Natural killer cell treated with Interleukin-12 subunit alpha and Interleukin-12 subunit beta and Interleukin-15 and Interleukin-18, amount 100 ng/mL, for 72 hours (primary cell): ENCODE measurements at places on chromosomes 7 and 10. TPM values are rescaled to one million over a fixed set of nuclear protein-coding genes. Genes with fewer than 3 reads are reported as not detected.

The CALML3 gene
- total RNA-seq, result not detected

DNA sequence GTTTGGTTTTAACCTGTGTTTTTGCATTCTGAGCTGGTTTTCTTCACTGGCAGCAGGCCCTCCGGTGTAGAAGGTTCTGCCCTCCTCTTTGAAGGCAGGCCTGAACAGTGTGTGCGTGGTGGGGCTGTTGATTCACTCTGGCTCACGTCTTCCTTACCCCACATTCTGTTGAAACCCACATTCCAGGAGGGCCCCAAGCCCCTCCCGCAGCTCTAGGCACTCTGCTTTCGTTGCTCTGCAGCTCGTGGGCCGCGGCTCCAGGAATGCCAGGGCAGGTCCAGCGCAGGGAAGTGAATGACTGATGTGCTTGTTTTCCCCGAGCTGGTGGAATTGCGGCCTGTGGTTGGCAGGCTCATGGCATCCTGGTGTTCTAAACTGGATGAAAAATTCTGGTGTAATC lies 49.0 kb downstream of the HTRA1 start:
- H3K27me3 ChIP-seq, result no peaks in the 10 kb centered on the region
- H3K27ac ChIP-seq, result no peak overlapping the region
- H3K36me3 ChIP-seq, result no peaks in the 10 kb centered on the region
- no peaks in the 10 kb centered on the region for H3K4me1 ChIP-seq

DNA sequence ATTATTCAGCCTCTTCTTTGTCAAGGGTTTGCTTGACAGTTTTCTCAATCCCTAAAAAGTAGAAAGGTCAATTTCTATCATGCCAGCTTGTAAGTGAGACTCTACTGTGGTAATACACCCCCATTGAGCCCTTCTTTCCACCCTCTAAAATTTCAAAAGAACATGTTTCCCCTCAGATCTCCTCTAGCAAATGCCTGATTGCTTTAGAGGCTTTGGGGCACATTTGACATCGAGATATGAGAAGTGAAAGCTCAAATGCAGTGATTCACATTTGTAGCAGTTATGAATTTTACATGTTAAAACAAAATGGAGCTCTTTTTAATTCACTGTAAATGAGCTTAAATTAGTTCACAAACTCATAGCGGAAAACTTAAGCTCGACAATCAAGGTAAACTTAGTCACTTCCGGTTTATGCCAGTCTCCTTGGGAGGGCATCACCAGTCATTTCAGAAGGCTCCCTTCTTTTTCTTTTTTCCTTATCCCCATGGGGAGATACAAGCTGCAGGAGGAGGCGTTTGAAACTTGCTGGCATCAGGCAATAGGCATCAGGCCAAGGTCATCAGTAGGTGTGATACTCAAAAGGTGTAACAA lies 55.3 kb upstream of the ADO start:
- H3K27ac ChIP-seq, result peak overlapping the region; percentile 6
- no peaks in the 10 kb centered on the region for H3K36me3 ChIP-seq
- no peak for DNase-seq
- peaks cover 3% of the 10 kb centered on the region for H3K27me3 ChIP-seq
- H3K4me1 ChIP-seq, result peaks cover 12% of the 10 kb centered on the region

- H3K27ac ChIP-seq, result peak overlapping the region; percentile 95
- H3K4me1 ChIP-seq, result peaks cover 44% of the 10 kb centered on the region
- H3K4me3 ChIP-seq, result peak overlapping the region; percentile 94
- no peak for DNase-seq
These were observed 911 bp upstream of the HNRNPH3 start for GRCh38 chr10:68330852-68331454.

The RBM48 gene
- 21.0 TPM for total RNA-seq

GRCh38 chr7:96080027-96080426 lies 241.9 kb downstream of the SLC25A13 start:
- no peaks in the 10 kb centered on the region for H3K36me3 ChIP-seq
- peaks cover 9% of the 10 kb centered on the region for H3K4me1 ChIP-seq
- no peak overlapping the region for H3K27ac ChIP-seq
- H3K27me3 ChIP-seq, result peaks cover 30% of the 10 kb centered on the region
- DNase-seq, result no peak
- H3K4me3 ChIP-seq, result no peak overlapping the region

The TMEM72 gene
- total RNA-seq, result not detected

The PURB gene
- total RNA-seq, result 39.1 TPM

The CDK1 gene
- 61.1 TPM for total RNA-seq

GRCh38 chr7:18003286-18003994 lies 24.2 kb downstream of the PRPS1L1 start:
- no peak overlapping the region for H3K27ac ChIP-seq
- peaks cover 5% of the 10 kb centered on the region for H3K27me3 ChIP-seq
- H3K4me3 ChIP-seq, result no peak overlapping the region
- no peaks in the 10 kb centered on the region for H3K4me1 ChIP-seq
- H3K36me3 ChIP-seq, result peaks cover 6% of the 10 kb centered on the region

The PRSS37 gene
- total RNA-seq, result not detected

DNA sequence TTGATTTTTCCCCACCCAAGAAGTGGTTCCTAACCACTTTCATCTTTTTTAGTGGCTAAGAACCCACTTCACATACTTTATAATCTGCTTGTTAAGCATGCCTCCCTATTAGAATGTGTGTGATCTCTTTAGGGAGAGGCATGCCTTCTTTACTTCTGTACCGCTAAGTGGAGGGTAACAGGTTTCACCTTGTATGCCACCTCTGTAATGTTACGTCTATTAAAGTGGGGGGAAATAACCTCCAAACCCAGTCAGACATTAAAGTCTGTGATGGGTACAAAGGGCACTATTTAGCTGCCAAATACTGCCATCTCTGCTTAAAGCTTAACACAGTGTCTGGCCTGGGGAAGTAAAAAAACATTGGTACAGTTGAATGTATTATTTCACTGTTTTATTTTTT lies 51.9 kb downstream of the EPC1 start:
- no peaks in the 10 kb centered on the region for H3K36me3 ChIP-seq
- H3K27me3 ChIP-seq, result no peaks in the 10 kb centered on the region
- H3K4me1 ChIP-seq, result peaks cover 20% of the 10 kb centered on the region
- no peak for DNase-seq
- H3K4me3 ChIP-seq, result no peak overlapping the region

The HMX3 gene
- not detected for total RNA-seq

GRCh38 chr7:95527033-95527775 lies 41.5 kb downstream of the ASB4 start:
- H3K27ac ChIP-seq, result no peak overlapping the region
- peaks cover 16% of the 10 kb centered on the region for H3K27me3 ChIP-seq
- no peaks in the 10 kb centered on the region for H3K36me3 ChIP-seq

The TLX1 gene
- not detected for total RNA-seq

- H3K27me3 ChIP-seq, result peaks cover 9% of the 10 kb centered on the region
- H3K4me1 ChIP-seq, result peaks cover 4% of the 10 kb centered on the region
- peak overlapping the region; percentile 45 for H3K27ac ChIP-seq
- H3K4me3 ChIP-seq, result no peak overlapping the region
- no peak for DNase-seq
These were observed 39.1 kb upstream of the RAB18 start for GRCh38 chr10:27464993-27465392.

DNA sequence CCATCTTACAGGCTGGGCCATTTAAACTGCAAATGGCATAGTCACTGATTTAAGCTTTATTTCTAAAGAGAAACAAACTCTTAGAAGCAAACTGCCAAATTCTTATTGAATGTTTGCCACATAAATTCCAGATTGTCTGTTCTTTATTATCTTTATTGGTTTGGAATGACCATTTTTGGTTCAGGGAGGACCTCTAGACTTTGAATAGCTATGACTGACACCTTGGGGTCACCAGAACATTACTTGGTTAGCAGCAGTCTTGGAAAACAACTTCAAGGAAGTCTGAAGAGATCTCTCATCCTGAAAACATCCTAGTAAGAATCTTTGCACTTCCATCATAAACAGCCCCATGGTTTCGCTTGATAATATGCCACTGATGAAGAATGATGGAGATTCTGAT lies 197.1 kb downstream of the SUGCT start:
- no peak overlapping the region for H3K4me3 ChIP-seq
- no peaks in the 10 kb centered on the region for H3K4me1 ChIP-seq
- no peak for DNase-seq
- no peak overlapping the region for H3K27ac ChIP-seq
- peaks cover 4% of the 10 kb centered on the region for H3K36me3 ChIP-seq

GRCh38 chr10:86648704-86649427 lies 5.5 kb upstream of the OPN4 start:
- no peaks in the 10 kb centered on the region for H3K27me3 ChIP-seq
- no peaks in the 10 kb centered on the region for H3K4me1 ChIP-seq
- no peaks in the 10 kb centered on the region for H3K36me3 ChIP-seq
- no peak overlapping the region for H3K27ac ChIP-seq
- H3K4me3 ChIP-seq, result no peak overlapping the region

GRCh38 chr7:138116141-138116540 lies 39.9 kb downstream of the AKR1D1 start:
- no peak overlapping the region for H3K4me3 ChIP-seq
- no peaks in the 10 kb centered on the region for H3K36me3 ChIP-seq
- no peaks in the 10 kb centered on the region for H3K4me1 ChIP-seq
- no peak for DNase-seq
- no peak overlapping the region for H3K27ac ChIP-seq

DNA sequence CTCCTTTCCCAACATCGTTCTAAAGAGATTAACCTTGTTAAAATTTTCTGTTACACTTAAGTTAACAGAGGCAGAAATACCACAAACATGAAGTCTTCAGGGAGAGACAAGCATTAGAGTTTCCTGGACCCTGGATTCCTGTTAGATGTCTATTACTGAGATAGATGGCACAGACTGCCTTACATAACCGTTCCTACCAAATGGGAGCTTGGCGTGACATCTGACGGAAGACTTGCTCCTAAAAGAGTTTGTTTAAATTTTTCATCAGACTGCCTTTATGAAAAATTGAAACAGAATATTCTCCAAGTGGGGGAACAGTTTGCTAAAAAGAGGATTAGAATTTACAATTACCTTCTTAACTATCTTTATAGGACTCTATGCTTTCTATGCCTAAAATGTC lies 22.7 kb downstream of the ANK3 start:
- H3K36me3 ChIP-seq, result no peaks in the 10 kb centered on the region
- no peak for DNase-seq
- H3K4me1 ChIP-seq, result no peaks in the 10 kb centered on the region
- no peaks in the 10 kb centered on the region for H3K27me3 ChIP-seq

The SNX10 gene
- total RNA-seq, result 81.7 TPM

The FBXL15 gene
- 23.7 TPM for total RNA-seq

DNA sequence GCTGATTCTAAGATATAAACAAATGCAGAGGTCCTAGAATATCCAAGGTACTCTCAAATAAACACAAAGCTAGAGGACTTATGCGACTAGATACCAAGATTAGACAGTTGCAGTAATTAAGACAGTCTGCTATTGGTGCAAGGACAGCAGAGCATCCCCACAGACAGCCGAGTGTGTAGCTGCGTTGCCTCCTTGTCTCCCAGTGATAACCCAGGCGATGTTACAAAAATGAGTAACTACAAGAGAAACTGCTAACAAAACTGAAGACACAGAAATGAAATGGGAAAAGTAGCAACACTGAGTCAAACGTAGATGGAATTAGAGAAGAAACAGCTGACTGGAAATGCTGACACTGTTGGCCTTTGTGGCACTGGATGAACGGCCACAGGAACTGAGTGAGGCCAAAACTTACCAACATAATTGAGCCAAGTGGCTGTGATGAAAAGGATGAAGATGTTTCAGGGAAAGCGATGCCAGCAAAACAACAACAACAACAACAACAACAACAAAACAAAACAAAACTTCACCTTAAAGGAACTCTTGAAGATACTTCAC lies 54.3 kb downstream of the BAIAP2L1 start:
- H3K4me1 ChIP-seq, result no peaks in the 10 kb centered on the region
- H3K27me3 ChIP-seq, result peaks cover 6% of the 10 kb centered on the region
- H3K4me3 ChIP-seq, result no peak overlapping the region
- no peak overlapping the region for H3K27ac ChIP-seq
- DNase-seq, result no peak
- H3K36me3 ChIP-seq, result no peaks in the 10 kb centered on the region

- no peak overlapping the region for H3K4me3 ChIP-seq
- H3K4me1 ChIP-seq, result no peaks in the 10 kb centered on the region
- no peak for DNase-seq
- H3K27ac ChIP-seq, result no peak overlapping the region
These were observed 62.7 kb downstream of the NPY start for GRCh38 chr7:24346716-24347115.

The NKX1-2 gene
- total RNA-seq, result not detected

The CCL24 gene
- 1.1 TPM for total RNA-seq

GRCh38 chr10:131337741-131338140 lies 26.2 kb upstream of the TCERG1L start:
- no peak overlapping the region for H3K27ac ChIP-seq
- DNase-seq, result no peak
- H3K27me3 ChIP-seq, result peaks cover 28% of the 10 kb centered on the region
- H3K4me1 ChIP-seq, result no peaks in the 10 kb centered on the region
- no peaks in the 10 kb centered on the region for H3K36me3 ChIP-seq

GRCh38 chr10:116274064-116274904 lies 1.3 kb upstream of the GFRA1 start:
- no peaks in the 10 kb centered on the region for H3K4me1 ChIP-seq
- H3K27me3 ChIP-seq, result peaks cover 25% of the 10 kb centered on the region
- peaks cover 11% of the 10 kb centered on the region for H3K36me3 ChIP-seq
- no peak overlapping the region for H3K27ac ChIP-seq
- no peak overlapping the region for H3K4me3 ChIP-seq
- no peak for DNase-seq

The PPP1R3A gene
- total RNA-seq, result not detected

The ALOX5 gene
- total RNA-seq, result 7.5 TPM

- no peak for DNase-seq
- no peak overlapping the region for H3K27ac ChIP-seq
These were observed 28.0 kb downstream of the CHST12 start for GRCh38 chr7:2431260-2431867.

The CYP26A1 gene
- not detected for total RNA-seq

The RBP3 gene
- total RNA-seq, result not detected
